T-helper 9 cell (primary cell): ENCODE measurements at places on chromosomes 16 and 17.

DNA sequence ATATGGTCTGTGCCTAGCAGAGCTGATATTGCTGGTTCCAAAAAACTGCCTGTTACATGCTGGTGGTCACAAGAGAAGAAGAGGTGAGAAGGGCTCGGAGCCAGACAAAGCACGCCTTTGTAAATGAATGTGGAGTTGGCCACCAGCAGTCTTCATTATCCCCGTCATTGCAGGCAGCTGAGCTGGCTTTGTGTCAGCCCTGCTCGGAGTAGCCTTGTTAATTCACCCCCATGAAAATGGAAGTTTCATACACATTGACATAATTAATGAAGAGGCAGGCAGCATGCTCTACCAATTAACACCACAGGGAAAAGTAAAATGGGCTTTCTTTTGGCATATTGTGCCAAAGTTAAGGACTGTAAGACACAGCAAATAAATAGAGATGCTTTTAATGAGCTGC lies 113.7 kb upstream of the RBFOX1 start:
- DNase-seq = no peak

DNA sequence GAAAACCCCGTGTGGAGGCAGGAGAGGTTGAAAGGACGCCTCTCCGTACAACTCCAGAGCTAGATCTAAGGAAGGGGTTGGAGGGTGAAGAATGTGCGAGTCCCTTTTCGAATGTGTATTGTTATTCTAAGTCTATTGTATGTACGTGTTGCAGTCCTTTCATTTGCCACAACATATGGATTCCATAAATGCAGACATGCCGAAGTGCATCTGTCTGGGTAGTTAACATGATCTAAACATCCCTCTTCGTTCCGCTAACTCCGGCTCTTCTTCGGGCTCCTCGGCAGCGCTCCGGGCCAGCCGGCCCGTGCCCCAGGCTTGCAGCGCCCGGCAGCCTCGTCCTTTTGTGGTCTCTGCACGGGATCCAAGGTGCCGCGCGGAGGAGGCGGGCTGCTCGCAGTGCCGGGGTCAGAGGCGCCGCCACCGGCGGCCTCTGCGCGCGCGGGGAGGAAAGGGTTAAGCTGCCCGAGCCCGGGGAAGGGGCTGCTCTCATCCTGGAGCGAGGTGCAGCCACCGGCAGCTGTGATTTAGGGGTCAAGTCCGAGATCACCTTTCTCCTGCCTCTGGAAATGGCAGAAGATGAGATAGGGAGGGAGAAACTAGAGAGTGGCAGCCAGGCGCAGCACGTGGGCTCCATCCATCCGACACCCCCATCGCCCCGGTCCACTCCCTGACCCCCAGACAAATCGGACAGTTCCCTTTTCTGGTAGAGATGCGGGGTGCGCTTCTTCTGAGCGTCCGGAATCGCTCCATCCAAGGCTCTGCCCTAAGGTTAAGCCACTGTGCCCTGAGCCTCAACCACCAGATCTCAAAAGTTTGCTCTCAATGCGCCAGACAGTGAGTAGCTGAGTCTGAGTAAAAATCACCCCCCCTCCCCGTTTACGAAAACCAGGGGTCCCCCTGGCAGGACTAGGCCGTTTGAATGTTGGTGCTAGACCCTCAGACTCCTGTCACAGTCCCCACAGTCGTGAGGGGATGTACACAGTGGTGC lies 15.1 kb upstream of the ZFHX3 start:
- DNase-seq = no peak

DNA sequence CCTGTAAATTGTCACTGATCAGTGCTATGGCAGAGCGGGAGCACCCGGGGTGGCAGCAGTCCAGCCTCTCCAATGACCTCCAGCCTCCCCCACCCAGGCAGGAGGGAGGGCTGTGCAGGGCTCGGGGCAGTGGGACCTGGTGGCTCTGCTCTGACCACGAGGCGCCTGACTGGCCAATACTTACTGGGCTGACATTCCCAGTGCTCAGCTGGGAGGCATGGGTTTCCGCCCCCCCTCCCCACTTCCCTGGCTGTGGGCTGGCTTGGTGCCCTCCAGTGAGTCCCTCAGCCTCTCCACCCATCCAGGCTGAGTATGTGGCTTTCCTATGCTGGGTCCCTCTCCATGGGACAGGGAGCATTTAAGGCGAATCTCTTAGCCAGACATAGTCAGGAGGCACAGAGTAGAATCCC lies 2.7 kb downstream of the SOCS3 start:
- DNase-seq = no peak

DNA sequence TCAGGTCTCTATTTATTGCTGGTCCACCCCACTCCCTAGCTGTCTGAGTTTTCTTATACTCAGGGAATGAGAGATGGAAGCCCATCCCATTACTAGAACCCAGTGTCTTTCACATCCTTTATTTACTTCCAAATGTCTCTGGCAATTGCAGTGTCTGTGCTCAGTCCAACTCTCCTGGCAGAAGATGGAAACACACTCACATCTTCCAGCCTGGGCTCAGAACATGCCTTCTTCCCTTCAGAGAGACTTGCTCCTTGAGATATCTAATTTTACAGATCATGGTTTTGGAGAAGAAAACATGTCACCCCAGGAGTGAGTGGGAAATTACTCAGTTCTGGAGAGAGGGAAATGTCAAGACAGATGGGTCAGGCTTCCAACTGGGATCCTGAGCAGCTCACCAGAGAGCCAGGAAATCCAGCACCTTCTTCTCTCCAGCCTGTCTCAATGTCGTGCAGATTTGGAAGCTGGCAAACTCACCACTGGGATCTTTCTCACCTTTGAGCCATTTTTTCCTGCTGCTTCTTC lies 494.4 kb downstream of the HS3ST4 start:
- DNase-seq = no peak

DNA sequence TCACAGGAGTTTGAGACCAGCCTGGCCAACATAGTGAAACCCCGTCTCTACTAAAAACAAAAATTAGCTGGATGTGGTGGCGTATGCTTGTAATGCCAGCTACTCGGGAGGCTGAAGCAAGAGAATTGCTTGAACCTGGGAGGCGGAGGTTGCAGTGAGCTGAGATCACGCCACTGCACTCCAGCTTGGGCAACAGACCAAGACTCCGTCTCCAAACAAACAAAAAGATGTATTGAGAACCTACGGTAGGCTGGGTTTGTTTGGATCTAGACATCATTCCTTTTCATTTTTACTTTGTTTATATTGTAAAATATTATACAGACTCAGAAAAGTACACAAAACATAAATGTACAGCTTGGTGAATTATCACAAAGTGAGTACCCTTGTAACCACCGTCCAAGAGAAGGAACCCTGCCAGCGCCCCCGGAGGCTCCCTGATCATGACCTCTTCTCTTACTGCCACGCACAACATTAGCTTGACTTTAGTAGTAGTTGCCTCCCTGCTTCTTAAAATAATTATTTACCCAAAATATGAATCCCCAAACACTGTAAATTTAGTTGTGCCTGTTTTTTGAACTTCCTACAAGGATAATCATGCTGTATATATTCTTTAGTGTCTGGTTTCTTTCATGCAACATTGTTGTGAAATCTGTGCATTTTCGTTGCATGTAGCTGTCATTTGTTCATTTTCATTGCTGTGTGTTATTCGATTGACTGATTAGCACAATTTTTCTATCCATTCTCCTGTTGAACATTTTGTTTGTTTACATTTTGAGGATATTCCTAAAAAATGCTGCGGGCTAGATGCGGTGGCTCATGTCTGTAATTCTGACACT lies 56.5 kb downstream of the KSR1 start:
- no peak for DNase-seq

DNA sequence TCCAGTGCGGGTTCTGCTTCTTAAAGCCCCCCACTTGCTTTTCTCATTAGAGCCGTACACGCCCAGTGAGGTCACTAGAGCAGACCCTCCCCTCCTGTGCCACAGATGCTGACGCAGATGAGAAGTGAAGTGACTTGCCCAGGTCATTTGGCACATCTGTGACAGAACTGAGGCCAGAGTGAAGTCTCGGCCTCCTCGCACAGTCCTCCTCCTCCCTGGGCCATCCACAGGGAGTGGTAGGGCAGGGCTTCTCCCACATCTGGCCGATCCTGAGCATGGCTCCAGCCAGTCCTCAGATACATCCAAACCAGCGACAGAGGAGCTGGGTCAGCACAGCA lies 15.3 kb upstream of the TBX2 start:
- no peak for DNase-seq

DNA sequence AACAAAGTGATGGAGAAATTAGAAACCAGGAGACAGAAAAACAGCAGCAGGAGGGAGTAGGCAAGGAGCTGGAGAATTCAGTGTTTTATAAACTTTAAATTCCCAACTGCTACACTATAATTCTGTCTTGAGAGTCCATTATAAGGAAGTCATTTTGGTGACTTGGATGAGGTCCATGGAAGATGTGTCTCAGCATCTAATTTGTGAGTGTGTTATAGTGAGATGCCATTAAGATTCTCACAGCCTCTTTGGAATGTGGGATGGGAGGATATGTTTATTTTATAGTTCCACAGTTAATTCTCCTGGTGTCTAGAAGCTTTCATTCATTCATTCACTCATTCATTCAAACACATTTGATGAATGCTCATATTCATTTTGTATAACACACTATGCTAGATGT lies 206.0 kb upstream of the MYOCD start:
- no peak for DNase-seq

- DNase-seq = peak; percentile 16
These were observed 67.1 kb downstream of the CLEC18A start for GRCh38 chr16:70018254-70018653.

DNA sequence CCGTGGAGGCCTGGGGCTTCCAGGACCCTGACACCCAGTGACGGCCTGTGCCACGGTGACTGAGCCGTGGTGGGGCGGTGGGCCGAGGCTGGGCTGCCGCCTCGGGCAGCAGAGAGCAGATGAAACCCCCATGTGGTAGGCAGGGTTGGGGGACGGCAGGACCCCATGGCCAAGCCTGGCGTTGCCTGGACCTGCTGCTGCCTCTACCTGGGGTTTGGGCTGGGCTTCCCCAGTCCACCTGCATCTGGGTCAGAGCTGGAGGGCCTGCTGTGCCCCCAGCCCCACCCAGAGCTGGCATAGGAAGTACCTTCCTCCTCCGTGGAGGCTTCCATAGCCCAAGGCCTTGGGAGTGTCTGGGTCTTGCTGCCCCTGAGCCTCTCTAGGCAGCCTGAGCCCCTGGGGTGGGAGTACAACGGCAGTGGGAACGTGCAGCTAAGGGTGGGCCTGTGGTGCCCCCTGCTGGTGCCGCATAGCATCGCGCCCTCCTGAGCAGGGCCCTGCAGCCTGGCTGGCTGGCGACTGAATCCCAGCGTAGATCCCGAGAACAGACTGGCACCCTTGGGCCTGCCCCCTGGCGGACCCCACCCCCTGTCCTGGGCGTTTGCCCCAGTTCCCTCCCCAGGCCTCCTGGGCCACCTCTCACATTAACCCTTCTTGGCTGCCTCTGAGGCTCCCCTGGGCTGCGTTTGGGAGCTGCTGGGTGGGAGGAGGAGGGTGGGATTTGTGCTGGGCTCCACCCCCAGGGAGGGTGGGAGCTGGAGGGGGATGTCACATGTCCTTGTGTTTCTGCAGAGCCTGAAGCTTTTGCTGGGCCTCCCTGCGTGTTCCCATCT lies 12.6 kb upstream of the ATP6V0C start:
- peak; percentile 76 for DNase-seq

- DNase-seq = no peak
These were observed 20.1 kb downstream of the TPSD1 start for GRCh38 chr16:1275791-1276579.

- no peak for DNase-seq
These were observed 13.9 kb upstream of the ADGRG1 start for GRCh38 chr16:57614536-57614935.
